ENCODE measurements at places on chromosomes 7 and 10.

- DNase-seq, result no peak
Measured at GRCh38 chr10:72470666-72471065, 115.9 kb upstream of the DNAJB12 start.

- no peak for DNase-seq
Measured at GRCh38 chr10:88526501-88527105, 56.5 kb downstream of the RNLS start.

DNA sequence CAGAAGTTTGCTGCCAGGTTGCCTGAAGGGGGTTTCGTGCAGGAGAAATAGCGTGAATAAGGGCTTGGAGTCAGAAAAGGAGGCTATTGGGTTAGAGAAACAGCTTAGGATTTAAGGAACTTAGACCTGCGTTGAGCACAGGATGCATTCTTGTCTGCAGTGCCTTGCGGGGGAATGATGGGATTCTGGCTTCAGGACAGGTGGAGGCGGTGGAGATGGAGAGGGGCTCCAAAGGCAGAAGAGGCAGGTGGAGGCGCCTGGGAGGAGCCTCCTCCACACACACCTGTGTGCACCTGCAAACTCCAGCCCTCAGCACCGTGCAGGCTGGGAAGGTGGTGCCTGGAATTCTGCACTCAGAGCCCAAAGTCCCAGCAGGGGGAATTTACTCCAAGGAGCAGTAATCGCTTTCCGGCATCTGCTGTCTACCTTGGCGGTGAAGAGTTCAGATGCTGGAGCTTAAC, 1.8 kb downstream of the CLIP2 start:
- peak; percentile 64 for DNase-seq

DNA sequence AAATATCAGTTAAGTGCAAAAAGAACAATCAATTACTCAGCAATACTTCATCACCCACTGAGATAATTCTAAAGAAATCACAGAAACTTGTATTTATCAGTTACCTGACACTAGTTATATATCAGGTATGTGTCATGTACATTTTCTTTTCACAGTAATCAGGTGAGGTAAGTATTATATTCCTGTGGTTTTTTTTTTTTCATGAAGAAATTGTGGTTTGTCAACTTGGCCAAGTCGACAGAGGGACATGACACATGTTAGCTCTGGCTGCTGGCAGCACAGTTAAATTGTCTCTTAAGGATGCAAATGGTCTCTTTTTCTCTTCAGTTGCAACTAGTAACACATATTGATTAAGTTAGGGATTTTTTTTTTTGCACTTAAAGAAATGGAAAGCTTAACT, 13.7 kb upstream of the GPR141 start:
- DNase-seq, result no peak

GRCh38 chr10:76631036-76631670, 1006.5 kb downstream of the KCNMA1 start:
- DNase-seq, result no peak

GRCh38 chr7:92843034-92843760, 6.8 kb upstream of the CDK6 start:
- DNase-seq, result no peak

GRCh38 chr7:143987513-143987912, 12.6 kb upstream of the OR6B1 start:
- no peak for DNase-seq

- no peak for DNase-seq
Measured at GRCh38 chr7:102040569-102040968, 223.1 kb downstream of the CUX1 start.

GRCh38 chr10:109886781-109887140, 36.5 kb downstream of the XPNPEP1 start:
- no peak for DNase-seq

DNA sequence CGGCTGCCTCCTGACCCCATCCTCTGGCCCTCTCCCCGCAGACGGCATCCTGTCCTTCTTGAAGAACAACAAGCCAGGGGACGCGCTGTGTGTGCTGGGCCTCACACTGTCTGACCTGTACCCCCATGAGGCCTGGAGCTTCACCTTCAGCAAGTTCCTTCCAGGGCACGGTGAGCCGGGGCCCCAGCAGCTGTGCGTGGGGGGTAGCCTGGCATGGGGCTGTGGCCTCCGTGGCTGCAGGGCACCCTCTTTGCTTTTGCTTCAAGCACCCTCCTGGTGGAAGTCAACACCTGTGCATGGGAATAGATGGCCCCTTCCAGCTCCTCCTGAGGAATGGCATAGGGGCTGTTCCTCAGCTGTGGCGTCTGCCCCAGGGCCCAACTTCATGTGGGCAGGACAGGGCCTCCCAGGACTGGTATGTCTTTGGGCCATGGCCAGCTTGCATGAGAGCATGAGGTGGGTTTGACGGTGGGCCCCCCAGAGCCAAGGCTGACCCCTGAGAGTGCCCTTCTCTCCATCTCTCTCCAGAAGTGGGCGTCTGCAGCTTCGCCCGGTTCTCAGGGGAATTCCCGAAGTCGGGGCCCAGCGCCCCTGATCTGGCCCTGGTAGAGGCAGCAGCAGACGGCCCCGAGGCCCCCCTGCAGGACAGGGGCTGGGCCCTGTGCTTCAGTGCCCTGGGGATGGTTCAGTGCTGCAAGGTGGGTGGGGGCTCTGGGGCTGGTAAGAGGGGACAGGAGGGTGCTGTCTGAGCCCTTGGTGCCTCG, 20.7 kb downstream of the AMZ1 start:
- no peak for DNase-seq

- no peak for DNase-seq
Measured at GRCh38 chr7:128837521-128837921, 7.3 kb downstream of the FLNC start.

- no peak for DNase-seq
Measured at GRCh38 chr10:24973163-24973562, 20.8 kb upstream of the PRTFDC1 start.

- DNase-seq, result no peak
Measured at GRCh38 chr7:17697128-17697881, 243.0 kb downstream of the SNX13 start.

DNA sequence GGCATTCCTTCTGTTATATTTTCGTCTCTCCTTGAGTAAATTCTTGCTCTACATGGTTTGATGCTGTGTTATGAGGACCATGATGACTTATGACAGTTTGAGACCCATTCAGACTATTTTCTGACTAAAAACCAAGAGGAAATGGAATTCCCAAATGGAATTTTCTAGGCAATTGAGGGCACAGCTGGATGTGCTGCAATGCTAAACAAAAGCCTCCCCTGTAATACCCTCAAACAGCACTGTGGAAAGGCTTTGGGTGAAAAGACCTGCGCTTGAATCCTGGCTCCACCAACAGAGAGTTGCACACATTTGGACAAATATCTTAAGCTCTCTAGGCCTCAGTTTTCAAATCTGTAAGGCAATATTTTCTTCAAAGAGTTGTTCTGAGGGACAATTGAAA, 129.1 kb downstream of the PRKG1 start:
- DNase-seq, result no peak

DNA sequence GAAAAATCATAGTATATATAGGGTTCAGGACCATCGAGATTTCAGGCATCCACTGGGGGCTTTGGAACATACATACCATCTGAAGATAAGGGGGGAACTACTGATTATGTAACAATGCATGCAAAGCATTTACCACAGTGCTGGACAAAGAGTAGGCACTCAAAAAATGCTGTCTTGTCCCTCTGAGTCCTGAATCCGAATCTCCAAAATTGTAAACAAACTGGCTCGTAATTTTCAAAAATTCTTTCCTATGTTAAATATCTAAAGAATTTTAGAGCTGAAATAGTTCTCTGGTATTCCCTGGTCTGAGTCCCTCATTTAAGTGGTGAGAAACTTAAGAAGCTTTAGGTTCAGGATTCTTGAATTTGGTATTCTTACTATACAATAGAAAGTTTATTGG, 167.8 kb upstream of the ASAH2 start:
- DNase-seq, result no peak

DNA sequence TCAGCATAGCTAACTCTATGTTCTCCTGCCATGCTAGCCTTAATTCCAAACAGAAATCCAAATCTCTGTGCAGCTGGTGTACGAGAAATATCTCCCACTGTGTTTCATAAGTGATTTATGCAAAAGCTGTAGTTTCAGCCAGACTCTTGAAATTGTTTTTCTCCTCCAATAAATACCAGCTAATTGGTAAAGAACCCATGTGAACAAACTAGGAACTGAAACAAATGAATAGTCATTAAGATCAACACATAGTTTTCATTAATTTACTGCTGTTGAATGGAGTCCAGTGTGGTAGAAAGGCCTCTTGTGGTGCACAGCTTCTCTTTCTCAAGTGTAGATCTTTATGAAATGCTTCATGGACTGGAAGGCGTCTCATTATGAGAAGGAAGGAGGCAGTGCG, 18.4 kb downstream of the PPP1R17 start:
- no peak for DNase-seq

- DNase-seq, result no peak
Measured at GRCh38 chr10:110764793-110765512, 106.8 kb upstream of the PDCD4 start.

GRCh38 chr10:110772454-110773025, 99.2 kb upstream of the PDCD4 start:
- no peak for DNase-seq

- no peak for DNase-seq
Measured at GRCh38 chr10:98403812-98404504, 11.0 kb downstream of the PYROXD2 start.

DNA sequence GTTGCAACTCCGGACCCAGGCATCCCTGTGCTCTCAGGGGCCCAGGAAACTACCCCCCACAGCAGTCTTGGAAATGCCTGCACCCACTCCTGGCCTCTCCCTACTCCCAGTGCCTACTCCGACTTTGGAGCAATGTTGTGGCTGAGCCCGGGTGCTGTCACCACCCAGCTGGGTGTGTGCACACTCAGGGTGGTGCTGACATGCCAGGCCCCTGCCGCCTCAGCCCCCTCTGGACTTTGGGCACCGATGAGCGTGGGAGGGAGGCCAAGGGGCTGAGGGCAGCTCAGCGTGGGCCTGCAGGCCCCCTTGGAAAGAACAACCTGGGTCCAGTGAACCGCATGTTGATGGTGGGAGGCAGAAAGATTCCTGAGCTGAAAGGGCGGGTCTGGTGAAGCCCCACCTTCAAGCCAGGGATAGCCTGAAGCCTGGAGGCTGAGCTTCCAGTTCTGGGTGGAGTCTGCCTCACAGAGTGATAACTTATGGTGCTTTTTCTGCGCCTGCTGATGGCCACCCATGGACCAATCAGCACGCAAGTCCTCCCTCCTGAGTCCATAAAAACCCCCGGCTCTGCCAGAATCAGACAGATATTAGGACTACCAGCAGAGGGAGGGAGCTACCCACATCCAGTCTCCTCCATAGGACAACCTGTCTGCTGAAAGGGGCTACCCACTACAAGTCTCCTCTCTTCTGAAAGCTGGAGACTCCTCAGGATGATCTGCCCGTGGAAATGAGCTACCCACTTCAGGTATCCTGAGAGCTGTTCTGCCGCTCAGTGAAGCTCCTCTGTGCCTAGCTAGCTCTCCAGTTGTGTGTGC, 380.4 kb upstream of the SORCS1 start:
- no peak for DNase-seq

GRCh38 chr7:98464558-98464940, 63.7 kb upstream of the BAIAP2L1 start:
- no peak for DNase-seq

DNA sequence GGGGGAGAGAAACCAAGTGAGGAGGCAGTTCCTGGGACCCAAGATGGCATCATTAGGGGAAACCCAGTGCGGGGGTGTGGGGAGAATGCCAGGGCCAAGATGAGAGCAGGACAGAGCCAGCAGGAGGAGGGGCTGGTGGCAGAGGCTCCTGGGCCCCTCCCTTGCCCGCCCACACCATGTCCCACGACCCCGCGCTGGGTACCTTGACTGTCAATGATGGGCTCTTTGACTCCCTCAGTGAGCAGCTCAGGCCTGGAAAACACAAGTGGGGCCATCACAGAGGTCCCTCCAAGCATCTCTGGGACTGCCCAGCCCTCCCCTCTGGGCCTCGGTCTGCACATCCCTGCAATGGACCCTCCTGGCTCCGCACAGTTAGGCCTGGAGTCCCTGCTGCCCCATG, 75.4 kb downstream of the RABGEF1 start:
- no peak for DNase-seq

GRCh38 chr7:99674995-99675742, 4.6 kb downstream of the CYP3A5 start:
- no peak for DNase-seq

DNA sequence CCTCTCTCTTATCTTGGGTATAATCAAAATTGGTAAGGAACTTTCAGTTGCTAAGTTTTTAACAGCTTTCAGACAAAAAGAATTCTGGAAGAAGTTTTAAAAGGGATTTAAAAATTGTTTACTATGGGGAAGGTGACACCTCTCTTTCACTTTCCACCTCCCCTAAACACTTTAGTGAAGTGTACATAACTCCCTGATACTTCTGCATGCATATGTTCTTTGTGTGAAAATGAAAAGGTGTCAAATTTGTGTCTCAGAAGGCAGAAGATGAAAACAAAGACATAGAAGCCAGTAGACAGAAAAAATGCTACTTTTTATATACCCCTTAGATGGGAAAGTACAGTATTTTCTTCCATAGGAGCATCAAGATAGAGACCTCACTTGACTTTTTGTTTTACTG, 117.8 kb downstream of the TMEM26 start:
- no peak for DNase-seq

DNA sequence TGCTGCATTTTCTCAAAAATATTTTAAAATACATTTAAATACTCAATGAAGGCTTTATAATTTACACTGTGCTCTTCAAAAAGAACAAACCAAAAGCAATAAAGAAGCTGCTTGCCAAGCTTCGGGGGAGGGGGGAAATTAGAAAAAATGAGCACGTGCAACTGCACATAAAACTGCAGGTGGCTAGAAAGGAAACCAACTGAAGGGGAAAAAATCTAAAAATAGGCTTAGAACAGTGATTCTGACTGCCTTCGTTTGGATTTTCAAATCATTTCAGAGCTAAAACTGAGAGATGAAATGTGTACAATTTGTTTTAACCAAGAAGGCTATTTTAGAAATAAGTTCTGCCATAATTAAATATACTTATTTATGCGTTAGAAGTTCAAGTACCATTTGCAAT, 61.4 kb downstream of the ABI1 start:
- no peak for DNase-seq

DNA sequence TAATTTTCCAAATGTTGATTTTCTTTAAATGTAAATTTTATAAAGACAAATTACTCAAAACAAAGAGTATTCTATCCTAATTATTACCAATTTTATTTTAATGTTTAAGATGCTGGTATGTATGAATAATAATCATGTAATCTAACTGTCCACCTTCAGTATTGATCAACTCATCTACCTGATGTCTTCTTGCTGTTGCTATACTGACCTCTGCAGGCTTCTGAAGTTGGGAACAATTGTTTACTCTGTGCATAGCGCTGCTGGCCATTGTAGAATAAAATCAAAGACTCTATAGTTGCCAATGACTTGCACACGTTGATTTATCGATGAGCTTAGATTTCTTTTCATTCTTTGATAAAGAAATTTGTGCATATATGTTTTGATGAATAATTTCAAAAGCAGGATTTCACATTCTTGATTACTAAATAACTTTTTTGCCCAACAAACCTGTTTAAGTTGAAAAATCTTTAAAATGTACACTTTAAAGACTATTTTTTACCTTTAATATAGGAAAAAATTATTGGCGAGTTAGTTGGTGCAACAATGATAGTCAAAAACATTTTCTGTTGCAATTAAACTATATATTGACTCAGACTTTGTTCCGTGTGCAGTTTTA, 282.3 kb downstream of the TFEC start:
- DNase-seq, result no peak

Data from NCI-H510A (cell line).